Placental pericyte (primary cell): ENCODE measurements at places on chromosomes 2 and 18. TPM values are rescaled to one million over a fixed set of nuclear protein-coding genes. Genes with fewer than 3 reads are reported as not detected.

The RAB17 gene
- 0.22 and 0.43 TPM in 2 replicates for total RNA-seq

The ZBTB7C gene
- under 0.01 and 0.22 TPM in 2 replicates for total RNA-seq

The CRACDL gene
- not detected in 2 replicates for total RNA-seq

The CYP27C1 gene
- not detected in 2 replicates for total RNA-seq

The MRPS5 gene
- total RNA-seq: 33.5 and 37.0 TPM in 2 replicates

The ADRA2B gene
- not detected in 2 replicates for total RNA-seq

The PLGLB2 gene
- total RNA-seq: 0.66 and 3.7 TPM in 2 replicates

The ACADL gene
- total RNA-seq: under 0.01 TPM in 1 of 2 replicates, not detected in the other

The TUBA3E gene
- not detected in 2 replicates for total RNA-seq

The SKA1 gene
- 2.0 and 36.8 TPM in 2 replicates for total RNA-seq
